Activated T-cell treated with anti-CD3 and anti-CD28 coated beads, Interleukin-2, amount 50 U/mL, for 48 hours (primary cell): ENCODE measurements at places on chromosomes 12 and 14.

DNA sequence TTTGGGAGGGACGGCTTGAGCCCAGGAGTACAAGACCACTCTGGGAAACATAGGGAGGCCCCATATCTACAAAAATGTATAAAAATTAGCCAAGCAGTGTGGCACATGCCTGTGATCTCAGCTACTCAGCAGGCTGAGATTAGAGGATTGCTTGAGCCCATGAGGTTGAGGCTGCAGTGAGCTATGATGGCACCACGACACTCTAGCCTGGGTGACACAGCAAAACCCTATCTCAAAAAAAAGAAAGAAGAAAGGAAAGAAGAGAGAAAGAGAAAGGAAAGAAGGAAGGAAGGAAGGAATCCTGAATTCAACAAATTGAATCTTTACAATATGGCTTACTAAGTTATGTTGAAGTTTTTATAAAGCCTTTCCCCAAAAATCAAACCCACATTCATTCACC, 2.1 kb downstream of the KIF21A start:
- no peak for DNase-seq

GRCh38 chr12:27077586-27077985, 4.8 kb downstream of the C12orf71 start:
- DNase-seq: no peak

DNA sequence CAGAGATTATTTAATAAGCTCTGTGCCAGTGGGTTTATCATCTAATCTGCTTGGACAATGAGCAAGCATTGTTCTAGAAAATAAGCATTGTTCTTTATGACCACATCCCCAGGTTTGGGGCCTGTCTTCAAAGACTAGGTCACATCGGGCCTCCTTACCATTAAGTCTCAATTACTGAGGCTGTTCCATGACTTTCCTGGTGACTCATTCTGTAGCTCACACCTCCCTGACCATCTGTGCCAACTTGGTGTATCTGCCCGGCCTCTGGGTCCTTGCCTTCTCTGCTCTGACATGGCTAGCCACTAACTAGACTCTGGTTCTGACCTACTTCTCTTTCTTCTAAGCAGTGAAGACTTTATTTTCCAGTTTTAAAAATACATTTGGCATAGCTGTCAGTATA, 44.4 kb upstream of the PLEKHA5 start:
- no peak for DNase-seq

DNA sequence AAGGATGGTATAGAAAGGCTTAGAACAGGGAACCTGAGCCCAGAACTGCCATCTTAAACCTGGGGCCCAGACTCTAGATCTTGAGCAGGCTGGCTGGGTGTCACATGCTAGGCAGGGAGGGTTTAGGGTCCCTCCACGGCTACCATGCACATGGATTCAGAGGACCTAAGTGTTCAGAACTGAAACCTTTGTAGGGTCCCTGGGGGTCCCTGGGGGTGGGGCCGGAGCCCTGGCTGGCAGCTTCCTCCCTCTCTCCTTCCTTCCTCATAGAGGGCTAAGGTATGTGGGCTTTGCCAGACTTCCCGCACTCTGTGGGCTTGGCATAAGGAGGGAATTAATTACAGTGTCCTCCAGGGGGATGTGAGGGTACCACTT, 4.6 kb upstream of the ZNF385A start:
- no peak for DNase-seq

- DNase-seq: no peak
Measured at GRCh38 chr12:29396774-29397173, 15.8 kb upstream of the ERGIC2 start.

GRCh38 chr14:102811254-102811963, 34.2 kb downstream of the TRAF3 start:
- DNase-seq: no peak

- DNase-seq: no peak
Measured at GRCh38 chr12:72304751-72305150, 32.6 kb downstream of the TRHDE start.

DNA sequence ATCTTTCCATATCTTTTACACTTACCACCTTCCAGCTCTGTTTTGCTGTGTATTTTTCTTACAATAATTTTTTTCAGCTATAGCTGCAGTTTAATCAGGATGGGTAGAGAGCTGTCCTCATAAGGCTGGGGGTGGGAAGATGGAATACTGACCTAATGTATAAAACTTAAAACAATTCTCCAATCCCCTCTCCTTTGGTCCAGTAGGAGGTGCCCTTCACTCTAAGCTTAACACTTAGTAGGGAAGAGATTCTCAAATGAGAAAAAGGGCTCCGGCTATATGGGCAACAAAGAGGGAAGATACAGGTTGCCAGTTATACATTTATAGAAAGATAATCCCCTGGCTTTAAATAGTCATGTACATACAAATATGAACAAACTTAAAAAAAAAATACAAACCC, 2.8 kb downstream of the ORMDL2 start:
- no peak for DNase-seq

DNA sequence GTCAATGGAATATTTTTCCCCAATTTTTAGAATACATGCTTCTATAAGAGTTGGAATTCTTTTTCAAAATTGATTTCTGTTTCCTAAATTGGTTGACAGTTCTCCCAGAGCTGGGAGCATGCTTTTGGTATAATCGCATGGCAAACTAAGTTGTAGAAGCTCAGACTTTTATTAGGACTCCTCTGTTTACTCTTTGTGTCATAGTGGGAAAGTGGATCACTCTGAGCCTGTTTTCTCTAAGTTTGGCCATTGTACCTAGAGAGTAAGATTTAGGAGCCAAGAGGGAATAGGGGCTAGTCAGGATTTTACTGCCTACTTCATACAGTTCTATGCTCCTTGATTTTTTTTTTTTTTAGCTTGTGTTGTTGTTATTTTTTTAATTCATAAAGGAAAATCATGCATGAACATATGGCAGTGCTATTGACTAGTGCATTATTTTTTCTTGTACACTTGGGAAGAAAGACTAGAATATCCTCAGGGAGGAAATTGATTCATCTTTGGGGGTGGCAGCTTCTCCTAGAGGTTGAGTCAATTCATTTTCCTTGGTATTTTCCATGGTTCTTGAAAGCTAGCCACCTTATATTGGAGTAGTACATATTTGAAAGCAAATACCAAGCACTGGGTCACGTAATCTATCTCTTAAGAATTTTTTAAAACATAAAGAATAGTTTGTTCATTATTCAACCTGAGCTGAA, 77.7 kb upstream of the TRAF3 start:
- no peak for DNase-seq

DNA sequence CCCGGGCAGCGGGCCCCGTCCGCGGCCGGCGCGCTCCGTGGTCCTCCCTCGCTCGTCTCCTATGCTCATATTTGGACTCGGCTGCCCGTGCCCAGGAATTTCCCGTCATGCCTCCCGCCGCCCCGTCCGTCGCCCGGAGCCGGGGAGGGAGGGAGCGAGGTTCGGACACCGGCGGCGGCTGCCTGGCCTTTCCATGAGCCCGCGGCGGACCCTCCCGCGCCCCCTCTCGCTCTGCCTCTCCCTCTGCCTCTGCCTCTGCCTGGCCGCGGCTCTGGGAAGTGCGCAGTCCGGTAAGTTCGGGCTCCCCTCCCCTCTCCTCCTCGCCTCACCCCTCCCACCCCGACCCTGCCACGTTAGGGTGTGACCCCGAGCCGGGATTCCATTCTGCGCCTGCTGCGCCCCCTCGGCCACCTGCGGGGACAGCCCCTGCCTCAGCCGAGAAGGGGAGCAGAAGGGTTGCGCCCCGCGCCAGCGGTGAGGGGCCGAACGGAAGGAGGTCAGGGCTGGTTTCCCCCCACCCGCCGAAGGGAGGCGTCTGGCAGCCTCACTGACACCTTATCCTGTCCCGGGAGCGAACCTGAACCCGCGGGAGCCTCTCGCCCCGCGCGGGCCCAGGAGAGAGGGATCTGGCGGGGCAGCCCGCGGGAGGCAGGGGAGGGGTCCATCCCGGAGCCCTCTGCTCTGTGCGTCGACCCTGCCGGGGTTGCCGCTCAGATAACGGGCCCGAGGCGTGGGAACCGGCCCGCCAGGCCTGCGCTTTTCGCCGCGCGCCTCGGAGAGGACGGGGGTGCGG, at the start of gene MSRB3:
TSS of gene MSRB3 (plus strand) at position 108 of the 793 bp plus-strand sequence. CDS start 29,897 bp downstream, outside the sequence.
- DNase-seq: peak; percentile 38

DNA sequence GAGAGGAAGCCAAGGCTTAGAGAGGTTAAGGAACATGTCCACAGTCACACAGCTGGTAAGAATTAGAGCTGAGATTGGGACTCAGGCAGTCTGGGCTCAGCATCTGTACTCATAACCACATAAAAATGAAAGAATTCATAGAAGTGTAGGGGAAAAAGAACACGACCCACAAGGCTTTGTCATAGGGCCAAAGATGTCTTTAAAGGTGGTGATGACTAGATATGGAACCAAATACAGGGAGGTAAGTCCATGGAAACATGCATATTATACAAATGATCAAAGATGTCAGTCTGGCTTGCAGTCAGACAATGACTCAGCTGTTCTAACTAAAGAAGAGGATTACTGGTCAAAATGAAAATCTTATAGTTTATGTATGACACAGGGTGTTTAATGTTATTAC, 7.2 kb upstream of the SSPN start:
- DNase-seq: no peak

DNA sequence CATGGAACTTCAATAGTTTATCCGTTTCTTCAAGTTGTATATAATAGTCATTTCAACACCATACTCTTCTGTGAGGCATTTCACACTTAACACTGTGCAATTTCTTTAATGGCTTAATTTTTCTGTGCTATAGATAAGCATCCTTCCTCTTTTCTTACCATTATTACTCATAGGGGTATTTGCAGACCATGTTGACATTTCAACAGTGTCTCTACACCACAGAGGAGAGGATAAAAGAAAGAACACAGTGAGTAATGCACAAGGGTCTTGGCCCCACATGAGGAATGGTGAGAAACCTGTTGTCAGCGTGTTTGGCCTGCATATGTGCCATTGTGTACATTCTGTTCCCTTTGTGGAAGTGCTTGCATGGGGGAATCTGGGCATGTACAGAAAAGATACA, 421.5 kb upstream of the MDGA2 start:
- no peak for DNase-seq

DNA sequence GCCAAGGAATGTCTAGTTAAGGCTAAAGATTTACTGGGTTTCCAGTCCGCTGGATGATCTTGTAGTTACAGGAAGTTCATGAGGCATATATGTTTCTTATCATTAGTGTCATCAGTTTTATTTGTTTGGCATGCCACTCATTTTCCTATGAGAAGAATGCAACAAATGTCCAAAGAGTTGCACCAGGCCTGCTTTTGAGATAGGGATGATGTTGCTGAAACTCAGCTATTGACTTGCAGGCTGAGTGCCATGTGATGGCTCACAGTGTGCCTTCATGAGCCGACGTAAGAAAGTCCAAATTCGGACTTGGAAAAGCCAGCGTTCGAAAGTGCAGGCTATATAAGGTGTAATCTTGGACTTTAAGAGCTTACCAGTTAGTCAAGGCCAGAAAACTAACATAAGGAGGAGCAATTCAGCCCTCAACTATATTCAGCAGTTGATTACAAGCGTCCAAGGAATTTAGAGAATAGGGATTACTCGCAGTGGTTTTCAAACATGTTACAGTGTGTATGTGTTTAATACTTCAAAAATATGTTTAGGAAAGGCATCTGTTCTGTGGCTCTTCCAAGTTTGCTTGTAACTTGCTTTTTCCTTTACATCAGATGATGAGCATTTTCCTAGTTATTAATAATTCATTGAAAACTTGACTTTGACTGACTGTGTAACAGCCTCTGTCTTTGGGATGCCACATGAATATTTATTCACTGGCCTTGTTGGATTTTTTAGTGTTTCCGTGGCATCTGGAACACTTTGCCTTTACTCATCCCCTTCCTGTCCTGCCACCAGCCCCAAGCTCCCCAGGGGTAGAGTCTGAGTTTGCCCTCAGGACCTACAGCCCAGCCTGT, 101.3 kb downstream of the LGMN start:
- no peak for DNase-seq

GRCh38 chr14:43005807-43006206, 1399.1 kb downstream of the LRFN5 start:
- DNase-seq: no peak

DNA sequence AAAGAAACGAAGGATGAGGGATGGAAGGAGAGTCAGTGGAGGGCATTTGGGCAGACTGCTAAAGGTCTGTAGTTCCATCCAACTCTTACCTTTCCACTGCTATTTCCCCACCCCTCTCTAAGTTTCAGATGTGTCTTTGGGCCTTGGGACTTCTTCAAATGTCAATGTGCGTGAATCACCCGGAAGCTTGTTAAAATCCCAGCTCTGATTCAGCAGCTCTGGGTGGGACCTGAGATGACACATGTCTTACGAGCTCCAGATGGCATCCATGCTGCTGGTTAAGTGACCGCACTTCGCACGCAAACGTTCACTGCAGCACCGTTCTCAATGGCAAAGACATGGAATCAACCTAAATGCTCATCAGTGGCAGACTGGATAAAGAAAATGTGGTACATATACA, 309.9 kb downstream of the VRK1 start:
- DNase-seq: no peak

- DNase-seq: no peak
Measured at GRCh38 chr14:68879321-68879781, 86.5 kb upstream of the ZFP36L1 start.

- no peak for DNase-seq
Measured at GRCh38 chr14:104601786-104602185, 2.8 kb downstream of the TMEM179 start.

GRCh38 chr12:27236498-27236897, 7.6 kb upstream of the STK38L start:
- DNase-seq: no peak

GRCh38 chr12:19288603-19289244, 150.6 kb upstream of the AEBP2 start:
- no peak for DNase-seq

DNA sequence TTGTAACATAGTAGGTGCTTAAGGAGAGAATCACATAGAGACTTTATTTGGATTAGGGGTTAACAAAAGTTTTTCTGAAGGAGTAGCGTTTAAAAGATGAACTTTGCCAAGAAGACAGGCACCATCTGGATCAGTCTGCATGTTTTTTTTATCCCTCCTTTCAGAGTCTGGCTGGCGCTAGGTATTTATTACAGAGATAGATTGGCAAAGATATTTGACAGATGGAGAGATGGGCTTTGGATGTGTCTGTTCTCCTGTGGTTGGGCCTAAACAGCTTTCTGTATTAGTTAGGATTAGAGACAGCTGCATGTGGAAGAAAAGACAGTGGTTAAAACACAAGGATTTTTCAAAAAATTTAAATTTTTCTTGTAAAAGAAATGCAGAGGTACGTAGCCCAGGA, 133.9 kb downstream of the C12orf75 start:
- DNase-seq: no peak

- no peak for DNase-seq
Measured at GRCh38 chr12:107477947-107478610, 207.5 kb upstream of the PWP1 start.

GRCh38 chr14:93804654-93805053, 16.4 kb upstream of the PRIMA1 start:
- DNase-seq: peak; percentile 24

DNA sequence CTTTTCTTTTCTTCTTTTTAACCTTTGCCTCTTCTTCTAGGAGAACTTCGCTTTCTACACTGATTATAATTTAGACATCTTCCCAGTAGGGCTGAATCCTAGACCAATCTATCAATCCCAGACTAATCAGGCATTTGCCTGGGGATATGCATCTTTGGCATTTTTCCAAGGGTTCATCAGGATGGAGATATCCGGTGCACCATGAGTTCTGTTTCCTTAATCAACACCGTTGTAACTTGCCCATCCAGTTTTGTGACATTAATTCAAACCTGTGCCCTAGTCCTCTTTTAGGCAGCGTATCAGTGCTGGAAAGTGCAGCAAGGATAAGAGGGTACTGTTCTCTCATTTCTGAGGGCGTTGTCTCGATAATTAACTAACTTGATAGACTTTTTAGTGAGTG, 617 bp upstream of the MGP start:
- no peak for DNase-seq

- DNase-seq: no peak
Measured at GRCh38 chr14:100791348-100791735, 34.6 kb upstream of the MEG3 start.
